ENCODE measurements at places on chromosomes 2 and 18. TPM values are rescaled to one million over a fixed set of nuclear protein-coding genes. Genes with fewer than 3 reads are reported as not detected.

GRCh38 chr2:201342923-201343322 lies 14.2 kb downstream of the FLACC1 start:
- no peaks in the 10 kb centered on the region for H3K27me3 ChIP-seq
- H3K4me1 ChIP-seq, result no peaks in the 10 kb centered on the region
- DNase-seq, result no peak

- H3K27ac ChIP-seq, result no peak overlapping the region
- no peaks in the 10 kb centered on the region for H3K36me3 ChIP-seq
- H3K4me3 ChIP-seq, result no peak overlapping the region
- no peak for DNase-seq
- peaks cover 55% of the 10 kb centered on the region for H3K27me3 ChIP-seq
- H3K4me1 ChIP-seq, result no peaks in the 10 kb centered on the region
These were observed 115.7 kb downstream of the DNAH6 start for GRCh38 chr2:84631985-84632384.

GRCh38 chr2:197189426-197190099 lies 121.0 kb downstream of the ANKRD44 start:
- H3K4me3 ChIP-seq, result no peak overlapping the region
- no peak overlapping the region for H3K27ac ChIP-seq
- no peaks in the 10 kb centered on the region for H3K36me3 ChIP-seq
- DNase-seq, result no peak

The CPLX4 gene
- not detected for total RNA-seq

The STARD6 gene
- total RNA-seq, result not detected

DNA sequence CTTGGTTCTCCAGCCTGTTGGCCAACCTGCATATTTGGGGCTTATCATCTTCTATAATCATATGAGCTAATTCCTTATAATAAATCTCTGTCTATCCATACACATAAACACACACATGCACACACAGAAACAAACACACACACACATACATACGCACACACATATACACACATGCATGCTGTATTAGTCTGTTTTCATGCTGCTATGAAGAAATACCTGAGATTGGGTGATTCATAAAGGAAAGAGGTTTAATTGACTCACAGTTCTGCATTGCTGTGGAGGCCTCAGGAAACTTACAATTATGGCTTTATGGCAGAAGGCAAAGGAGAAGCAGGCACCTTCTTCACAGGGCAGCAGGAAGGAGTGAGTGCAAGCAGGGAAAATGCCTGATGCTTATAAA lies 707.4 kb upstream of the CDH2 start:
- H3K27ac ChIP-seq, result no peak overlapping the region
- no peaks in the 10 kb centered on the region for H3K36me3 ChIP-seq
- no peak overlapping the region for H3K4me3 ChIP-seq
- peaks cover 7% of the 10 kb centered on the region for H3K27me3 ChIP-seq

DNA sequence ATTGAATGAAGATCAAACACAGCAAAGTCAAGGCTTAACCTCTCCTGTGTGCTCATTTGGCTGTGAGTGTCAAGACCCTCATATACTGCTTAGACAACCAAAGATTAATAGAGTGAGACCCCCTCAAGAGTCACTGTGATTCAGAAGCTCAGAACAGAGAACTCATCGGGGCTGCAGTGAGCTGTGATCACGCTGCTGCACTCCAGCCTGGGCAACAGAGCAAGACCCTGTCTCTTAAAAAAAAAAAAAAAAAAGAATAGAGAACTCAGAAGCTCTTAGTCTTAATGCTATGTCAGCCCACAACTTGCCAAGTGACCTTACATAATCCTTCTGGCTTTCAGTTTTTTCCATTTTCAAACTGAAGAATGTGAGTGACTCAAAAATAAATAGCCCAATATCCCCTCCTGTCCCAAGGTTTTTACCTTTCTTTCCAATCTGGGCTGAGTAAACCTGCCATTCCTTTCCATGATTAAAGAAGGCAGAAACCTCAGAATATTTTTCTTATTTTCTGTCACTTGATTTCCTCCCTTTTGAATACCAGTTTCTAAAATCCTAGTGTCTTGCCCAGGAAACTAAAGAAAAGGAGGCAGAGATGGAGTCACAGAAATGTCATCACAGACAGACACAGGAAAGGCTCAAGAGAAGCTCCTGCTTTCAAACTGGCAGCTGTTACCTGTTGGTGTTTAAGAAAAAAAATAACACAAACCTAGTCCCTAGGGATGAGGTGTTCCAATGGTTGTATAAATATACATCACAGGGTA lies 102.4 kb downstream of the CACNB4 start:
- H3K4me3 ChIP-seq, result no peak overlapping the region
- peaks cover 2% of the 10 kb centered on the region for H3K27me3 ChIP-seq
- H3K36me3 ChIP-seq, result no peaks in the 10 kb centered on the region
- no peak for DNase-seq
- H3K4me1 ChIP-seq, result peaks cover 9% of the 10 kb centered on the region
- no peak overlapping the region for H3K27ac ChIP-seq

- no peak overlapping the region for H3K27ac ChIP-seq
- H3K4me3 ChIP-seq, result no peak overlapping the region
- peak; percentile 67 for DNase-seq
These were observed 206.1 kb downstream of the KLHL29 start for GRCh38 chr2:23591111-23591510.

The AOX1 gene
- total RNA-seq, result 2.0 TPM

DNA sequence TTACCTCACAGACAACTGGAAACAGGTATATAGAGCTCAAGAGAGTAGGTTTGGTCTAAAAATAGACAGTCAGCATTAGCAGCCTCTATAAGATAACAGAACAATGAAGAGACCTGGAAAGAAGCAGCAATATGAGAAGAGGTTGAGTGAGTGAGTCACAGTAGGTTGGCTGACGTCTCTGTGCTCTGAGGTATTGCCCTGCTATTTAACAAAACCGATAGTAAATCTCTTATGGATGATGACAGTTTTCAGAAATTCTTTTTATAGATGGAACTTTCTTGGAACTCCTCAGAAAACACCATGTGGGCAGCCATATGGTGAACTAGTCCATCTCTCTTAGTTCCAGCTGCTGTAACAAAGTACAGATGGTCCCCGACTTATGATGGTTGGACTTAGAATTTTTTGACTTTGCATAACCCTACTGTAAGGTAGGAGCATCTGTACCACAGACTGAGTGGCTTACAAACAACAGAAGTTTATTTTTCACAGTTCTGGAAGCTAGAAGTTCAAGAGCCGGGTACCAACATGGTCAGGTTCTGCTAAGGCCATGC lies 123.5 kb downstream of the MBD2 start:
- no peak for DNase-seq
- no peaks in the 10 kb centered on the region for H3K36me3 ChIP-seq
- no peaks in the 10 kb centered on the region for H3K27me3 ChIP-seq
- no peak overlapping the region for H3K4me3 ChIP-seq
- H3K4me1 ChIP-seq, result no peaks in the 10 kb centered on the region

DNA sequence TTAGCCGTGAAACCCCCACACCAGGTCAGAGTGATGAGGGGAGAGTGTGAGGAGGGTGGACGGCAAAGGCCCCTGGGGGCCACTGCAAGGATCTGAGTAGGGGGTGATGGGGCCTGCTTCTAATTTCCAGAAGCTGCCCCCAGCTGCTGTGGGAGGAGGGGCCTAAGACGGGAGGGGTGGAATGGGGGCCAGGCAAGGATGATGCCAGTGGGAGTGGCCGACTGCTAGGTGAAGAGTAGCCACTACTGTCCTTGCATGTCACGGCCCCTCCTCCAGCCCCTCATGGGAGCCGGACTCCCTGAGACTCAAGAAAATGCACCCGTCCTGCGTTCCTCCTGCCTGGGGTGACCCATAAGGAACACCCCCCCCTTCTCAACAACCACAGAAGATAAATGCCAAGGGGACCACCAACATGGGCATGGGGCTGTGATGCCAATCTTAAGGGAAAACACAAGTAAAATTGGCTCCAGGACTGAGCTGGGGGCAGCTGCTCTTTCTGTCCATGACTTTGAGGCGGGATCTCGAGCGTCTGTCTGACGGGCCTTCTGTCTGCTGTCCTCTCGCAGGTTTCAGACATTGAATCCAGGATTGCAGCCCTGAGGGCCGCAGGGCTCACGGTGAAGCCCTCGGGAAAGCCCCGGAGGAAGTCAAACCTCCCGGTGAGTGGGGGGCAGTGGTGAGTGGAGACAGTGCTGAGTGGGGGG lies 24.2 kb upstream of the PRLH start:
- DNase-seq, result no peak
- H3K27me3 ChIP-seq, result no peaks in the 10 kb centered on the region
- no peak overlapping the region for H3K27ac ChIP-seq
- no peak overlapping the region for H3K4me3 ChIP-seq

DNA sequence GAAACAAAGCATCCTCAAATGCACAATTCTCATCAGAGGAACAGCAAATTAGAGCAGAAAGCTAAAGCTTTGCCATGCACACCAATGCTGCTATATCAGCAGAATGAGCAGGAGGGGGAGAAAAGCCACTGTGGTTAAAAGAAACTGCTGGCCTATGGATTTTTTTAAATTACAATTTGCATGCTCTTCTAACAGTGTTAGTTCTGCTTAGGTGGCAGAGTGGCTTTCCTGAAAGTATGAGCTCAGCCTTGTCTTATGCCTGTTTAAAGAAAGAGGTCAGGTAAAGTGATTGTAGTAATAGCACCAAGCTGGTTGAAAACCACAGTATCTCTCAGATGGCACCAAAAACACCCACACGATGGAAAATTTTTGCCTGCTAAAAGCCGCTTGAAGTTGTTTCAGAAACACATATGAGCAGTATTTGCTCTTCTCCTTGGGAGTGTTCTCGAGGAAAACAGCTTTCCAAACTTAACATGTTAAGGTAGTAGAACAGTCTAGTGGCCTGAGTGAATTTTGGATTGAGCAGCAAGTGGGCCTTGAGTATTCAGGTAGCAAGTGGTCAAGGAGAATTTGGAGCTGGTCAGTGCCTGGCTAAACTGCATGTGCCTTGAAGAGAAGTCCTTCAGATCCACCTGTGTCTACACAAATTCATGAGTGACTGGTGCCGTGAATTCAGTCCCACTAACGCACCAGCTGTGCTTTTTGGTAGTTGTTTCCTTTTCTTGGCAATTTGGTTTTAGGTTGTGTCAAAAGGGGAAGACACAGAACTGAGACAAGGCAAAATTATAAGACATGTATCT lies 19.6 kb upstream of the NDUFV2 start:
- DNase-seq, result no peak
- H3K27me3 ChIP-seq, result no peaks in the 10 kb centered on the region
- no peak overlapping the region for H3K4me3 ChIP-seq
- H3K4me1 ChIP-seq, result no peaks in the 10 kb centered on the region
- H3K36me3 ChIP-seq, result no peaks in the 10 kb centered on the region

DNA sequence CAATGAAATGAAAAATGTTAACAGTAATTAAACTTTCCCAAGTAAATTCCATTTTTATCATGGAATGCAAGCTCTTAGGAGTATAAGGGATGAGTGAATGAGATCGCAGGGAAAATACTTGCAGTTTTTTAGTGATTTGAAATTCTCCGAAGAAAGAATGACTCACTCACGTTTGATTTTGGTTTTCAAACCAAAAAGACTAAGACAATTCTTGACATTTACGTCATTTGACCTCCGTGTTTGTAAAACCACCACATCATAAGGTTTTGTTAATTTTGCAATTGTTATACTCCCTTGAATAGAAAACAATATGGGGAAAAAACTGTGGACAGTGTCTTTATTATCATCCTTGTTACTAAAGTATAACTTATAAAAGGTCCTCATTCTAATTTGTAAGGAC lies 29.4 kb downstream of the COL4A4 start:
- H3K27me3 ChIP-seq, result no peaks in the 10 kb centered on the region
- no peak overlapping the region for H3K4me3 ChIP-seq
- H3K36me3 ChIP-seq, result no peaks in the 10 kb centered on the region
- no peaks in the 10 kb centered on the region for H3K4me1 ChIP-seq
- H3K27ac ChIP-seq, result no peak overlapping the region
- no peak for DNase-seq

GRCh38 chr2:180978903-180979748 lies 1.3 kb upstream of the UBE2E3 start:
- H3K27me3 ChIP-seq, result no peaks in the 10 kb centered on the region
- peaks cover 38% of the 10 kb centered on the region for H3K4me1 ChIP-seq
- peaks cover 2% of the 10 kb centered on the region for H3K36me3 ChIP-seq
- H3K4me3 ChIP-seq, result peak overlapping the region; percentile 67

GRCh38 chr2:28047681-28048080 lies 157.2 kb downstream of the BABAM2 start:
- no peaks in the 10 kb centered on the region for H3K27me3 ChIP-seq
- no peak overlapping the region for H3K4me3 ChIP-seq
- no peak overlapping the region for H3K27ac ChIP-seq
- peaks cover 25% of the 10 kb centered on the region for H3K4me1 ChIP-seq
- H3K36me3 ChIP-seq, result peaks cover 3% of the 10 kb centered on the region

- no peak overlapping the region for H3K4me3 ChIP-seq
- peaks cover 9% of the 10 kb centered on the region for H3K36me3 ChIP-seq
- peaks cover 63% of the 10 kb centered on the region for H3K4me1 ChIP-seq
- DNase-seq, result no peak
- no peak overlapping the region for H3K27ac ChIP-seq
These were observed 74.9 kb downstream of the THADA start for GRCh38 chr2:43520919-43521318.

DNA sequence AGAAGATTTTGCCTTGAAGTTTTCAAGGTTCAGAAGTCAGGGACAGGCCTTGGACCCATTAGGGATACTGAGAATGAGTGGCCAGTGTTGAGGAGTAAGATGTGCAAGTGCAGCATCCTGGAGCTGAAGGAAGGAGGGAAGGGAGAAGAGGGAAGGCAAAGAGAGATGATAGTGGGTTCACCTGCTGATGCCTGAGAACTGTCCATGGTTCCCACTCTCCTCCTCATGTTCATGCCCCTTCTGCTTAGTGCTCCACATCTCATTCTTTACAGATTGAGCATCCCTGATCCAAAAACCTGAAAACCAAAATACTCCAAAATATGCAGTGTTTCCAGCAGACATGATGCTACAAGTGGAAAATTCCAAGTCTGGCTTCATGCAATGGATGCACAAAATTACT lies 137.8 kb downstream of the CCDC102B start:
- no peaks in the 10 kb centered on the region for H3K4me1 ChIP-seq
- H3K27me3 ChIP-seq, result no peaks in the 10 kb centered on the region
- H3K4me3 ChIP-seq, result no peak overlapping the region
- H3K36me3 ChIP-seq, result no peaks in the 10 kb centered on the region
- H3K27ac ChIP-seq, result no peak overlapping the region
- DNase-seq, result no peak

The FAM110C gene
- 0.22 TPM for total RNA-seq

Measured in chondrocyte (in vitro differentiated cells).